Activated CD4-positive, alpha-beta T cell treated with anti-CD3 and anti-CD28 coated beads, Interleukin-2, amount 50 U/mL, for 24 hours (primary cell): ENCODE measurements at places on chromosomes 5 and 9.

GRCh38 chr5:97937846-97938245, 754.8 kb upstream of the RIOK2 start:
- no peak for DNase-seq

DNA sequence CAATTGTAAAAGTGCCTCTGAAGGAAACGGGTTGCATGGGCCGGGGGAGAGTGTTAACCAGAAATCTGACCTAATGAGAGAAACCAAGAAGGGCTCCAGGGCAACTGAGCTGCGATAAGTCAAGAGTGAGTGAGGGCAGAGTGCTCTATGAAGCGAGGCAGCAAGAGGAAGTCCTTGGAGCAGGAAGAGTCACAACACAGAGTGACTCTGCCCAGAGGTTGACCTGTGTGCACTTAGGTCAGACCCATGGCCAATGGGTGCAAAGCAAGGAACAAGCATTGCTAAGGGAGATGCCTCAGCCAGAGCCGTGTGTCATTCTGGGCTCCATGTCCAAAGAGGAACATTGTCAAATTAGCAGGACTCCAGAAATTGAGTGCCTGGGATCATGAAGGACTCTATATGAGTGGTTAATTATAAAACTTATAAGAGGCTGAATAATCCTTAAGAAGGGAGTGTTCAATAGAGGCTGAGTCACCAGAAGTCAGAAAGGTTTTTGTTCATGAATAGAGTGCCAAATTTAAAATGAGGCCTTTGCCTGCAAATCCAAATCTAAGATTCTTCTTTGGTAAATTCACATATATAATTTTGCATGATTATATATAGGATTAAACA, 438.5 kb downstream of the MED10 start:
- no peak for DNase-seq

- DNase-seq = no peak
Measured at GRCh38 chr9:5511476-5511875, 1.1 kb downstream of the PDCD1LG2 start.

GRCh38 chr5:112682621-112683061, 55.0 kb upstream of the APC start:
- no peak for DNase-seq

DNA sequence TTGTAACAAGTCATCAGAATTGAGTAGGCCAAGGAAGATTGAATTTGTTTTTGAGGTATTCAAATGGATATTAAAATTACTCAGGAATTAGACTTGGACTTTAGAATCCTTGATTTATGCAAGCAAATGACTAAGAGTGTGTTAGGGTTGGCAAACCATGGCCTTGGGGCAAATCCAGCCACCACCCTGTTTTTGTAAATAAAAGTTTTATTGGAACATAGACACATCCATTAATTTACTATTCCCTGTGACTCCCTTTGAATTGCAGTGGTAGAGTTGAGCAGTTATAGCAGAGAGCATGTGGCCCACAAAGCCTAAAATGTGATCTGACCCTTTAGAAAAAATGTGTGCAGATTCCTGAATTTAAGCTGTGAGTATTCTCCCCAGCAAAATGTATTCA, 115.6 kb downstream of the WDR70 start:
- DNase-seq = no peak

- no peak for DNase-seq
Measured at GRCh38 chr5:42321785-42322184, 101.5 kb upstream of the GHR start.

- DNase-seq = no peak
Measured at GRCh38 chr9:93295031-93295430, 111.1 kb downstream of the WNK2 start.

GRCh38 chr9:34328500-34328986, 525 bp downstream of the KIF24 start:
- no peak for DNase-seq

DNA sequence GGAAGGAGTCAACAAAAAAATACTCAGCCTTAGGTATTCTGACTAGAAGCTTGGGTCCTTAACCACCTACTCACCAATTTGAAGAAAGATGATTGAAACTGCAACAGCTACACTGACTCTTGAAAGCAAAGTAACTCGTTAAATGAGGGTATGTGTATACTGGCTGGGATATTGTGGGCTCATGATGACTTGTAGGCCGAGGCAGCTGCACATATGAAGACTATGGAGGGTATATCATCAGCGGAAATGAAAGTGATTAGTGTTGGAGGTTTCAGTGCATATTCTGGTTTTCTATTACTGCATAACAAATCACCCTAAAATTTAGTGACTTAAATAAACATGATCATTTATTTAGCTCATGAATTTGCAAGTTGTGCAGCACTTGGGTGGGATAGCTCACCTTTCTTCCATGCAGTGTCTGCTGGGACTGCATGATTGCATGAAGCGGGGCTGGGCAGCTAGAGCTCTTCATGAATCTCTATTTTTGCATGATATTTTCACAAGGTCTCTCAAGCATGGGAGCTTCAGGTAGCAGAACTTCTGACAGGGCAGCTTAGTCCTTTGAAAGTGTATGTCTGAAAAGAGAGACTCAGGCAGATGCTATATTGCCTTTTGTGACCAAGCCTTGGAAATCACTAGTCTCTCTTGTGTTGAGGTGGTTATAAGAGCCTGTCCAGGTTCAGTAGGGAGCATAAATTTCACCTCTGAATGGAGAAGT, 96.1 kb upstream of the CDKN2B start:
- DNase-seq = no peak

GRCh38 chr5:159730285-159730684, 186.0 kb upstream of the ADRA1B start:
- DNase-seq = no peak

DNA sequence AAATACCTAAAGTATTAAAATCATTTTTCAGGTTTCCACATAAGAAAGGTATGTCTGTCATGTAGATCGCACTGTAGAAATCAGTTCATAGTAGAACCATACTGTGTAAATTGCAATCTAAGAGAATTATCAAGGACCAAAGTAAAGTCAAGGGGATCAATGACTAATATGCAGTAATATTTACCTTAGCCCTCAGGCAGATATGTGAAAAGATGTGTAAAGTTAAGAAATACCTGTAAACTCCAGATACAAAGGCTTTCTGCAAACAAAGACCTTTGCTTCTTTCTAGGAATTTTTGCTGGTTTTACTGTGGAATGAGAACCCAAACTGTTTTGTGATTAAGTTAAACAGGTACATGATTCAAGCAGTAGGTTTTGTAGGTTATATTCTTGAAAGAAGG, 11.6 kb downstream of the POLK start:
- no peak for DNase-seq

- no peak for DNase-seq
Measured at GRCh38 chr5:885127-885442, 7.5 kb downstream of the BRD9 start.

DNA sequence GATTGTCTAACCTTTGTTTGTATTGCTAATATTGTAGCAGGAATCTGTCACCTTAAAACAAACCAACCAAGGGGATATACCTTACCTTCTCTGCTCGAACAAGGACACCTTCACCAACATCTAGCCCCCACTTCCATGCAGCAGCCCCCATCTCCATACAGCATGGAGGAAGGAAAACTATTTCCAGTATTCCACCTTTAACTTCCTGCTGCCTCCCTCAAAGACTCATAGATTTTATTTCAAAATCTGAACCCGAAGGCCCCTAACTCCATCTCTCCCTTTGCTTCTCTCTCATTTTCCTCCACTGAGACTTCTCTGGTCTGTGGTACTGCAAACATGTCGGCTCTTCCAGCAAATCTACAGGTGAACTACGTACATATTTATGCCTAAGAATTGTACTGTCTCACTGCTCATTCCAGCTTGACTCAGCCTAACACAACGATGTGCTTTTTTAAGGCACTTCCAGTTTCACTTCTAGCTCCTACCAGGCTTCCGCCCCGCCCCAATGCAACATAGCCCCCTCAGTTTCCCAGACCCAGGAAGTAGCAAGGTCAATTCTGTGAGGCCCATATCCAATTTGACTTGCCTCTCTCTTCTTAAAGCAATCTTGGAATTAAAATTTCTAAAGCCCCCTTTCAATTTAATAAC, 70.7 kb upstream of the RNF38 start:
- no peak for DNase-seq

DNA sequence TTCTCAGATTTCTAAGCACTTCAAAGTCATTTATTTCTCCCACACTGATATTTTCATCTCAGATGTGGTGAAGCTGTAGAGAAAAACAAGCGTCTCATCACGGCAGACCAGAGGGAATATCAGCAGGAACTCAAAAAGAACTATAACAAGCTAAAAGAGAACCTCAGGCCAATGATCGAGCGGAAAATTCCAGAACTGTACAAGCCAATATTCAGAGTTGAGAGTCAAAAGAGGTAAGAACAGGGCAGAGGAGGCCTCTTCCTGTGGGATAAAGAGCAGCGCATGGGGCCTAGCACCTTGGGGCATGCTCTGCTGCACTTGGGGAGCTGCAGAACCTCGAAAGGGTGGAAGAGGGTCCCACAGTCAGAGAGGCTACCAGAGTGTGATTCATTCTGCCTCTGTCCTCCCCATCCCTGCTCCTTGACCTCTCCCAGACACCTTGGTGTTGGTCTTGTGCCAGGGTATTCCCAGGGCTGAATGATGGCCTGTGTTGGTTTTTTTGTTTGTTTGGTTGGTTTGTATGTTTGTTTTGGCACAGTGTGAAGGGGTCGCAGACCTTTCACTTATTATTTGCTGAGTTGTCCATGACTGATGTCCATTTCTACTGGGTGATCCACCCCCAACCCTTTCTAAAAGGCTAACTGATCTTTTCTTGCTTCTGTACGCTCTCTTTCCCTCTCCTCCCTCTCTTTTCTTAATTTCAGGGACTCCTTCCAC, 248.9 kb downstream of the DOCK8 start:
- DNase-seq = no peak

DNA sequence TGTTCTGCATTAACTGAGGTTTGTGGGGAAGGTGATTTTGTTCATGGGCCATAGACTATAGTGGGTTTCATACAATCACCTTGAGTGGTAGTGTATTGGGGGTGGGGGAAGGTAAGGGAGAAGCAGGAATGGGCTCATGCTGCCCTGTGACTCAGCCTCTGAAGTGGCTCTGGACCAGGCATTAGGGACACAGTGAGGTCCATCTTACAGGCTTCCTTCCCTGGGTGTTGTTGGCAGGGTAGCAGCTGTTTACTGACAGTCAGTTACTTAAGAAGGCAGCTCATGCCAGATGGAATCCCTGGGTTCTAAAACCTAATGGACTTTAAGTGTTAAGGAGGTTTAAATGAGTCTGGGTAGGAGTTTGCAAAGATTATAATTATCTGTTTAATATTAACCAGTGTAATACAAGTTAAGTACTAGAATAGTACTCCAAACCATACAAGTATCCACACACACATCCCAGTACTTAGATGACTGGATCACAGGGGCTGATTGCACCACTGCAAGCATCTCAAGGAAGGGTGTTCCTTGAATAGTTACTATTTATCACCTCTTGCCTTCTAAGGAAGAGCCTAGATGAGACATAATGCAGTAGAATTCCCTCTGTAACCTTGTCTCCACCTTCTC, 59.3 kb downstream of the CAST start:
- no peak for DNase-seq

DNA sequence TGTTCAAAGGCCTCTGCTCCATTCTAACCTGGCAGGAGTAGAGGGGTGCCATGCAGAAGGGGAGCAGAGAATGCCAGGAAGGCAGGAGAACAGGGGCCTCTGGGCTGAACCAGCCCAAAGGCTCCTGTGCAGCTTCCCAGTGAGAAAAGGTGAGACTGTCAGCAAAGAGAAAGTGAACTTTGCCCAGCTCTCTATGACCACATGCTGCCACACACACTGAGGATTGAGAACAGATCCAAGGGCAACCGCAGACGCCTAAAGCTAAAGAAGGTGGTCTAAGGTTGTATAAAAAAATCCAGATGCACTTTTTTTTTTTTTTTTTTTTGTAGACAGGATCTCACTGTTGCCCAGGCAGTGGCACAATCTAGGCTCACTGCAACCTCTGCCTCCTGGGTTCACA, 51.4 kb downstream of the ALDH7A1 start:
- DNase-seq = no peak

DNA sequence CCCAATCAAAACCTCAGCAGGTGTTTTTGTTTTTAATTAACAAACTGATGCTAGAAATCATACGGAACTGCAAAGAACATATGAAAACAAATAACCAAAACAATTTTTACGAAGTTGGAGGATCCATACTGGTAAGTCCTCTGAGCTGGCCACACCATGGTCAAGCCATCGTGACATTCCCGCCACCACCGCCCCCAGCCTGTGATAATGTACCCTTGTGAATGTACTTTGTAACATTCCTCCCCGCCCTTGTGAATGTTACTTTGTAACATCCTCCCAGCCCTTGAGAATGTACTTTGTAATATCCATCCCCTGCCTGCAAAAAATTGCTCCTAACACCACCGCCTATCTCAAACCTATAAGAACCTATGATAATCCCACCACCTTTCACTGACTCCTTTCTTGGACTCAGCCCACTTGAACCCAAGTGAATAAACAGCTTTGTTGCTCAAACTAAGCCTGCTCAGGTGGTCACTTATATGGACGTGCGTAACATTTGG, 63.3 kb downstream of the RAPGEF6 start:
- no peak for DNase-seq

GRCh38 chr5:137040024-137040423, 459.1 kb downstream of the SPOCK1 start:
- DNase-seq = no peak

DNA sequence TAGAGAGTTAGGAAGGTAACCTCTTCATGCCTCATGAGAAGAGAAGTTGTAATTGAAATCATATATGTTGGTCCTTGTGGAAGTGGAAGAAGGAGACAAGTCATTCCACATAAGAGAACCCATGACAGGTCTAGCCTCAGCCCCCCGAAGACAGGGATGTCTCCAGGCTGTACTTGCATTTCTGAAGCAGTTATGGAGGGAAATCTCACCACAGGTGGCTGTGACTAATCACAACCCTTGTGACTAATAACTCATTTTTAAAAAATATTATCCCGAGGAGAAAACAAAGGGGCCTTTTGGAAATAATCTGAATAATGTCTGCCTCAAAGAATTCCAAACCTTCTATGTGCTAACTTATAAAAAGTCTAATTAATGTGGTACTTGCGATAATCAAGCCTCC, 262.1 kb upstream of the RPS23 start:
- no peak for DNase-seq

DNA sequence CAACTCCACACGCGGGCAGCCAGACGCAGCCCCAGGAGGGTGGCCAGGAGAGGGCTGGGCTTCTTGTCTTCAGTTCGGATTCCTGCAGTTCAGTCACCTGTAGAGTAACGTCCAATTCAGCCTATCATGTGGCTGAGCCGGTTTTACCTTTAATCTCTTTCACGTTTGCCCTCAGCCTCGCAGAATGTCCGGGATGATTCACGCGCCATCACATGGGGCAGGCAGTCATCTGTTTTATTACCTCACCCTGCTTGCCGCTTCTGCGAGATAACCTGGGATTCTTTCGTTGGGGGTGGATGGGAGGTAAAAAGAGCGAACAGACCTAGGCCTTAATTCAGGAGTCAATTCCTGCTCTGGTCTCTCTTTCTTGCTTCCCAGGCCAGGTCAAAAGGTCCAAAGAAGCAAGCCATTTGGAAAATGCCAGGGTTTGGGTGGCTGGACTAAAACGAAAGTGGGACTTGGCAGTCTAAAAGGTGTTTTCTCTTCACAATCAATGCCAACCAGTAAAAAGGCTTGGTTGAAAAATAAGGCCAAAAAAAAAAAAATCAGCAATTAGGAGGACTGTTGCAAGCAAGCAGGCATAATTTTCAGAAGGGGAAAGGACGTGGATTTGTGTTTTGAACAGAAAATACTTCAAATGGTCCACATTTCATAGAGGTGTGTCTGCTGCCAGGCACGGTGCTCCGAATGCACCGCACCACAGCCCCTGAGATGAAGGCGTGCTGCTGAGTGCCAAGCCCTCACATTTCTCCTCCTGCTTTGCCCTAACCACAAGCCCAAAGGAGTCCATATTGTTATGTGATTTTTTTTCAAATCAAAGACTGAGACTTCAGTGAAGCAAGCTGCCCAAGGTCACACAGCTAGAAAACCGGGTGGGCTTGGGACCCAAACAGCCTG, 2.8 kb upstream of the WWC1 start:
- DNase-seq = no peak
